Hematopoietic multipotent progenitor cell treated with erythropoietin and hydrocortisone succinate and interleukin-3 and kit ligand, for 4 days (in vitro differentiated cells): ENCODE measurements at places on chromosomes 6 and 20.

- no peak for DNase-seq
Measured at GRCh38 chr20:59958123-59958522, at the start of gene CDH26. Gene CDH26, plus strand, starts transcription at chr20:59958423. Its CDS starts 304 bp downstream, at chr20:59958727.

DNA sequence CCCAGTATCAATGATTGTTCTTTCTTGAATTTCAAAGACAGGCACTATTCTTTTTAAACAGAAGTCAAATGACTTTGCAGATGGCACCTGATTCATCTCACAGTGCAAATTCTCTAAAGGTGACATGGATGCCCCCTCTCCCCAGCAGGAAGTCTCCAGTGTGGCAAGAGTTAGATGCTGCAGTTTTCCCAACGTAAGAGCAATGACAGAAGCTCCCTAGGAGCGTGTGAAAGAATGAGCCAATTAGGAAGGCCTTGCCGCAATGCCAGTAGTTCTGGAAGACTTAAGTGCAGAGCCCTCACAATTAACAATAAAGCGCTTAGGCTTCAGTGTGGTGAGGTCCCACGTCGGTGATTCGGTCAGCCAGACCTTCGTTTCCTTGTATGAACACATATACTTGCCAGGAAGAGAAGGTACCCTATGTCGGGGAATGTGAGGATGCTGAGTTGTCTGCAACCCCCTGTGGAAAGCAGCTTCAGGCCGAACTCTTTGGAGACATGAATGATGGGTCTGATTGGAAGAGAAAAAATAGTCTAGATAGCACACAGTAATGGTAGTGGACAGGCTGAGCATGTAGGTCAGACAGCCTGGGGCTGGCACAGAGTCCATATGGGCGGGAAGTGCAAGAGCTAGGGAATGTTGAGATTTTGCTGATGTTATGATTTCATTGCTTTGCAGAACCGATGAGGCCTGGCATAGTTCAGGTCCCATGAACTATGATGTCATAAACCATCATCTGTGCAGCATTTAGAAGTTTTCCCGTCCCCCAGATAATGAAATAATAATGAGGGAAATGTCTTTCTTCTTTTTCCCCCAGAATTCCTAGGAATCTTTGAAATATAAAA lies 132.6 kb downstream of the PHACTR1 start:
- no peak for DNase-seq

- no peak for DNase-seq
Measured at GRCh38 chr20:22574545-22575086, 9.8 kb downstream of the FOXA2 start.

DNA sequence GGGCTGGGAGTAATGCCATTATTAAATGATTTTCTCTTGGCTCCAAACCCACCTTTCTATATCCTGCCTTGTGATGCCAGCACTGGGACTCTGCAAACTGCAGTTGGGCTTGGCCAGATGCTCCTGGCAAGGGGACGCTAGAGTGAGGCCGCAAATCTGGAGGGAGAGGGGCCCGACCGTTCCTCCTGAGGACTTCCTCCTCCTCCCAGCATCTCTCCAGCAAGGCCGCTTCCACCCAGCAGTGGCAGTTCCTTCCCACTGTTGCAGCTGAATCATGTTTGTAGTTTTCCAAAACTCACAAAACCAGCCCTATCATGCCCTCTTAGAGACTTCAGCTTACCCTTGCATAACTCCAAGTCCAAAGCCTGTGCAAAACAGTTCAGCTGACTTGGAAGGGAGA lies 244.4 kb downstream of the FOXA2 start:
- peak; percentile 5 for DNase-seq

DNA sequence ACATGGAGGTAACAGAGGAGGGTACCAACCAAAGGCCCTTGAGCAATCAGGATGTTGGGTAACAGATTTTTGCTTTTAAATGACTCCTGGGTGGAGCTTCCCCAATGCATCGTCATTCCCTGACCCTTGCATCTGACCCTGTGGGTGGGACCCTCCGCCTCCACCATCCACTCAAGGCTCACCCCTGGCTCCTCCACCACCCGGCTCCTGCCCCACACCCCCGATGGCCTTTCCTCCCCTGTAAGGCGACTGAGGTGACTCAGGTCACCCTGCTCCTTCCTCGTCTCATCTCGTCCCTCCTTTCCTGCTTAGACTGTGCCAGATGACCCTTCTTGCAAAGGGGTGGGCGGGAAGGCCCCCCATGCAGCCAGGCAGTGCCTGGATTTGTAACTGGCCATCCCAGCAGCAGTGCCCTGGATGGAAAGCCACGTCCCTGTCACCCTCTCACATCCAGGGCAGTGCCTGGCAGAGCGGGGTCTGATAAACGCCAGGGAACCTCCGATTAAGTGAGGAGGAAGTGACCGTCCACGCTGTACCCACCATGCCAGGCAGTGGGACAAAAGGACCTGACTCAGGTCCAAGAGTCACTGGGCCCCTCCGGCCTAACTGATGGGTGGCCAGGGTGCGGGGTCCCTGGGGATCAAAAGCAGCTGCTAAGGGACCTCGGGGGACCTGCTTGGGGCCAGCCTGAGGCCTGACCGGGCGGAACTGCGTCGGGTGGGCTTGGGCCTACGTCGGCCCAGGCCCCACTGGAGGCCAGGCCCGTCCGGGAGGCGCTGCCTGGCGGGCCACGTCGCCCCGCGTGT lies 624 bp upstream of the NPEPL1 start:
- DNase-seq, result peak; percentile 44

- no peak for DNase-seq
Measured at GRCh38 chr6:139533171-139533570, 158.7 kb upstream of the CITED2 start.

GRCh38 chr6:92568541-92568940 lies 850.8 kb downstream of the EPHA7 start:
- no peak for DNase-seq

- DNase-seq, result peak; percentile 85
Measured at GRCh38 chr20:46027245-46027853, 1.7 kb upstream of the SLC12A5 start.

GRCh38 chr20:34980543-34981233 lies 25.0 kb downstream of the MYH7B start:
- DNase-seq, result no peak

DNA sequence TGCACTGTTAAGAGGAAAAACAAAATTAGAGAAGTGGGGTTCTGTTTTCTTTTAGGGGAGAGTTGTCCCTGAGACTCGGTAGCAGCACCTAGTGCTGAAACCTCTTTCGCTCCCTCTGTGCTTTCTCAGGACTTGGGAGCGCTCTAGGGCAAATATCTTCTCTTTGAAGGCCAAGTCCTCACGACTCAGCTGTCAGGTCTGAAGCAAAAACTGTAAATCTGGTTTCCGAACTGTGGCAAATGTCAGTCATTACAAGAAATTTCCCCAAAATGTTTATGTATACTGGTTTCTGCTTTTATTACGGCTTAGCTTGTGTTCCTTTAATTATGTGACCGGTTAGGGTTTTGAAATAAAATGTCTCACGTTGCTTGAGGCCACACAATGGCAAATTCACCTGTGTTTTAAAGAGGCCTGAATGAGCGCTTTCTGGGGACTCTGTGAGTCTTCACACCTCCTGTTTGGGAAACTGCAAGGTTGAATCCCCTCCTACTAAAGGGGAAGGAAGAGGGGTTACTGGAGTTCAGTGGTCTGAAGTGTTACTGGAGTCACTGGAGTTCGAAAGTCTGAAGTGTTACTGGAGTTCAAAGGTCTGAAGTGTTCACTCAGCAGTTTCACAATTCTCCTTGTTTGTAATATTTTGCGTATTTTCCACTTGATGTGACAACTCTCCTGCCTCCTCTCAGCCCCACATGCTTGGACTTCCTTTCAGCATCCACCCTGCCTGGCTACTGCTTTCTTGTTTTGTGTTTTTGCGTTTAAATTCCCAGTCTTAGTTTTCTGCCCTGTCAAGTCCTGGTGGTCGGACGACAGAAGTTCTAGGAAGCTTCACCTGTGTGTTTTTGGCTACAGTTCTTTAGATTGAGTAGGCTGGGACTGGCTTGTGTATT lies 1.6 kb downstream of the SMPDL3A start:
- DNase-seq, result peak; percentile 11
